Forelimb muscle (tissue), 1 donor: ENCODE measurements at places on chromosomes 16 and 17. TPM values are rescaled to one million over a fixed set of nuclear protein-coding genes. Genes with fewer than 3 reads are reported as not detected.

DNA sequence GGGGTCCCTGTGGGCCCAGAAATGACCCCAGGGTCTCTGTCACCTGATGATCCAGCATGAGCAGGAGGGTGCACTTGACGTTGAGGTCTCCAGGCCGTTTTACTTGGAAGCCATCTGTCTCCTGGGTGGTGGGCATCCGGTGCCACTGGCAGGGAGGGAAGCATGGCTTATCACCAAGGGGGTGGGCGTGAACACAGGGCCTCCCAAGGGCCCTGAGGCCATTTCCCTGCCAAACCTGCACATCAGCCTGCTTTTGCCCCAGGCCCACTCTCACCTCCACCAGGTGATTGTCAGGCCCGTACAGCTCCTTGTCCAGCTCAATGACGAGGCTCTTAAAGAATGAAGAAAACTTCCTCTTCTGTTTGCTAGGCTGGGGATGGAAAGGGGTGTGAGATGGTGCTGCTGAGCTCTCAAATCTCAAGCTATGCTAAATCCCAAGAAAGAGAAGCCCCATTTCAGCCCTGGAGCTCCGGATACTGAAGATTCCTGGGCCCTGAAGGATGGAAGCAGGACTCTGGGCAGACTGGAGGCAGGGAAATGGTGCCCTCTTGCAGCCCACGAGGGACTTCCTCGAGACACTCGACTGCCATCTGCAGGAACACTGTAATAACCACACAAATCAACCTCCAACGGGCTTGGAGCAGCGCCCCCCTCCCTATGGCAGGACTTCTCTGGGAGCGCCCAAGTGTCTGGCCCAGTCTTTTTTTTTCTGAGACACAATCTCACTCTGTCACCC, 7.1 kb upstream of the FTSJ3 start:
- DNase-seq = no peak

- DNase-seq = no peak
Measured at GRCh38 chr17:63956296-63956920, 16.3 kb downstream of the SCN4A start.

DNA sequence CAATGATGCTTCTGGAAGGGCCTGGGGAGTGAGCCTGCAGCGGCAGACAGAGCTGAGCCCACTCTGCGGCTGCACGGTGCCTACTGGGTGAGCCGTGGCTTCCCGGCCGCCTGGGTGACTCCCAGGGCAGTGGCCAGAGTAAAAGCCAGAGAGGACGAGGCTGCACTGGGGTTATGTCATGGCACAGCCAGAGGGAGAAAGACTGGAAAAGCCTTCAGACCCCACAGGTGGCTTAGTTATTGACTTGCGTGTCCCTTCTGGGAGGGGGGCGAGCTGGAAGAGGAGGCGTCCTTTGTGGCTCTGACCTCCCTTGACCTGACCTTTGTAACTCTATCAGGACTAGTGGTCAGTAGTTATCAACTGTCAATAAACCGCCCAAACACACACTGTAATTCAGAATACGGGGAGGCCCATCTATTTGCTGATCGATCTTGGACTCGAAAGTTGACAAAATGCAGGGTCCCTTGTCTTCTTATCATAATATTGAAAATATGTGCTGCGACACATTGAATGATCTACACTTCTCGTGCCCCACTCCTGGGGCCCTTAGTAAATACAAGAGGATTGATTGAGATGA, 385.9 kb upstream of the ZFHX3 start:
- no peak for DNase-seq

DNA sequence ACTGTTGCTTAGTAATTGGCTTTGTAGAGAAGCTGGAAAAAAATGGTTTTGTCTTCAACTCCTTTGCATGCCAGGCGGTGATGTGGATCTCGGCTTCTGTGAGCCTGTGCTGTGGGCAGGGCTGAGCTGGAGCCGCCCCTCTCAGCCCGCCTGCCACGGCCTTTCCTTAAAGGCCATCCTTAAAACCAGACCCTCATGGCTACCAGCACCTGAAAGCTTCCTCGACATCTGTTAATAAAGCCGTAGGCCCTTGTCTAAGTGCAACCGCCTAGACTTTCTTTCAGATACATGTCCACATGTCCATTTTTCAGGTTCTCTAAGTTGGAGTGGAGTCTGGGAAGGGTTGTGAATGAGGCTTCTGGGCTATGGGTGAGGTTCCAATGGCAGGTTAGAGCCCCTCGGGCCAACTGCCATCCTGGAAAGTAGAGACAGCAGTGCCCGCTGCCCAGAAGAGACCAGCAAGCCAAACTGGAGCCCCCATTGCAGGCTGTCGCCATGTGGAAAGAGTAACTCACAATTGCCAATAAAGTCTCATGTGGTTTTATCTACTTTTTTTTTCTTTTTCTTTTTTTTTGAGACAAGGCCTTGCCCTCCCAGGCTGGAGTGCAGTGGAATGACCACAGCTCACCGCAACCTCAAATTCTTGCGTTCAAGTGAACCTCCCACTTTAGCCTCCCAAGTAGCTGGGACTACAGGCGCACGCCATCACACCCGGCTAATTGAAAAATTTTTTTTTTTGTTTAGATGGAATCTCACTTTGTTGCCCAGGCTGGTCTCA, 6.2 kb upstream of the TMEM235 start:
- DNase-seq = no peak

- DNase-seq = no peak
Measured at GRCh38 chr16:12461201-12461600, 342.5 kb downstream of the CPPED1 start.

DNA sequence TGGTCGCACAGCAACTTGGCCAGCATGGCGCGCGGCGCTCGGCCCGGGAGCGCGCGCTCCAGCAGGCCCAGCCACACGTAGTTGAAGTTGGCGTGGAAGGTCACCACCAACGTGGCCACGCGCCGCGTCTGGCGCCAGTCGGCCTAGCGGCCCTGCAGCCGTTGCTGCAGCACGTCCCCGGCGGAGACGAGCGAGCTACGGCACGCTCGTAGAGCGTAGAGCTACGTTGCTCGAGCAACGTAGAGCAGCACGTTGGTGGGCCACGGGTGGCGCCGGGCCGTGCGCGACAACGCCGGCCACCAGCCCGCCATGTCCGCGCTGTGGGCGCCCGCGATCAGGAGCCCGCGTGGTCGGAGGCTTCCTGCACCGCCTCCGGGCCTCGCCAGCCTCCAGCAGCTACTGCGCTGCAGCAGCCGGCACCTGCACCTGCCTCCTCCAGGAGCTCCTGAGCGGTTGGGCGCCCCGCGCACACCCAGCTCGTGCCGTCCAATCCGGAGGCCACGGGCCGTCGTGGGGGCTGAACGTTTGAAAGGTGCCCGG, 13.4 kb upstream of the SULT1A1 start:
- no peak for DNase-seq

DNA sequence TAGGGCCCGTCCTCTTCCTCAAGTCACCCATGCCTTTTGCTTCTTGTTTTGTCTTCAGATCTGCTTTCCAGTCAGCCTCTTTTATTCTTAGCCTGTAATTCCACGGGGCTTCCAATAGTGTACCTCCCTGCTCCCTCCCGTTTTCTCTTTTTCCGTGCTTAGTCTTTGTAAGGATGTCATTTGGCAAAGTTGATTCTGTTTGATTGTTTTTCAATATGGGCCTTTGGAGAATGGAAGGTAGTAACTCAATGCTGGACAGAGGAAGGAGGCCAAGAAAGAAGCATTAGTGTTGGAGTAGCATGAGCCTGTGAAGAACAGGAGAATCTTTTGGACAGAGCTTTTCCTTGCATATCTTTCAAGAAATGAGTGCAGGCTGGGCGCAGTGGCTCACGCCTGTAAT, 6.5 kb downstream of the WWP2 start:
- no peak for DNase-seq

GRCh38 chr16:49203361-49203760, 78.3 kb downstream of the CBLN1 start:
- DNase-seq = no peak

DNA sequence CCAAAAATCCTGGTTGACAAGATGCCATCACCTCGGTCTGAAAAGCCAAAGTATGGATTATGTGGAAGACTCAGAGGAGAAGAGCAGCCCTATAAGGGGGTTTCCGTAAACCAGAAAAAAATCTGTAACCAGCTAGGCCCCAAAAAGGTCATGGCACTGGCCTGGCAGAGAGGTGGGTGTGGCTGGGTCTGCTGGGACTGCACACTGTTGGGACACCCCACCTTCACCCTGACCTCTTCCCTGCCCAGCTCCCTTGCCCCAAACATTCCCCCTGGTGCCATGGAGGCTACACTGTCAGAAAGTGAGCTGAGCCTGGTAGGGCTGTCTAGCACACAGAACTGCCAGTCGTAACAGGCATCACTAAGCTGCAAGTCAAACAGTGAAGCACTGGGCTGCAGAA, 6.5 kb downstream of the SLC47A2 start:
- DNase-seq = no peak

DNA sequence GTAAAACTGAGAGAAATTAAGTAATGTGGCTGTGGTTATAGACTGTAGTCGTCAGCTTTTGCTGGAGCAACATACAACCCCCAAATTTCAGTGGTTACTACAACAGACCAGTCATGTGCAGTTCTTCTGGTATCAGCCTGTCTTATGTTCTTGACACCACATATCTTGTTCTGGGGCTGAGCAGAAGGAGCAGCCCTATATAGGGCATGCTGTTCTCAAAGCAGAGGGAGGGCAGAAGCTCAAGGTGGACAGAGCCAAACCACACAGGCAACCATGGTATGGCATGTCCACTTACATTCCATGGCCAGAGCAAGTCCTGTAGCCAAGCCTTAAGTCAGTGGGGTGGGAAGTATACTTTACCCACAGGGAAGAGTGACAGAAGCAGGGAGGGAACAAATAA, 7.7 kb downstream of the PRKAR1A start:
- DNase-seq = no peak

DNA sequence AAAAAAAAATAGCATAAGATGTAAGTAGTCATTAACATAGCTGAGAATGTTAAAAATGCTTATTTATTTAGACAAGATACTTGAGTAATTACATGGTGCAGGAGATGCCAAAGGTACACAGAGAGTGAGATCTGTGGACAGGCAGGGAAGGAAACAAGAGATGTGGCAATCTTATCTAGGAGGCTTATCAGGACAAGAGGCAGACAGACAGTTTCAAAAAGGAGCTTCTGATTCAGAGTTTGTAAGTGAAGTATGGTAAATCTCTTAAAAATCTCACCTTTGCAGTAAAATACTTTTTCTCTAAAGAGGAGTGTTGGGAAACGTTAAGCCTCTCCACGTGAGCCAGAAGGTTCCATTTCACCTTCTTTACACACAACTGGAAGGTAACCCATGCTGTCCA, 19.9 kb upstream of the GHDC start:
- no peak for DNase-seq

GRCh38 chr16:31118223-31119155, 1.0 kb downstream of the KAT8 start:
- DNase-seq = no peak

- DNase-seq = no peak
Measured at GRCh38 chr17:76079535-76079955, 563 bp downstream of the ZACN start.

Gene CLEC10A
- 2.2 TPM for polyA plus RNA-seq

Gene CTRB1
- polyA plus RNA-seq = 0.30 TPM

Gene ZNF19
- polyA plus RNA-seq = 2.7 TPM

Gene RAMP2
- 64.1 TPM for polyA plus RNA-seq

Gene SLC13A2
- not detected for polyA plus RNA-seq

Gene SDR42E2
- polyA plus RNA-seq = not detected

Gene IL34
- 5.0 TPM for polyA plus RNA-seq

Gene MRPL58
- 24.0 TPM for polyA plus RNA-seq
